Cardiac muscle cell (in vitro differentiated cells and primary cell): ENCODE measurements at places on chromosomes 6 and 20.

- DNase-seq = no peak
Observed at GRCh38 chr20:51126337-51126736, 103.4 kb upstream of the KCNG1 start.

GRCh38 chr20:10747019-10747418 lies 73.2 kb upstream of the JAG1 start:
- no peak for DNase-seq

DNA sequence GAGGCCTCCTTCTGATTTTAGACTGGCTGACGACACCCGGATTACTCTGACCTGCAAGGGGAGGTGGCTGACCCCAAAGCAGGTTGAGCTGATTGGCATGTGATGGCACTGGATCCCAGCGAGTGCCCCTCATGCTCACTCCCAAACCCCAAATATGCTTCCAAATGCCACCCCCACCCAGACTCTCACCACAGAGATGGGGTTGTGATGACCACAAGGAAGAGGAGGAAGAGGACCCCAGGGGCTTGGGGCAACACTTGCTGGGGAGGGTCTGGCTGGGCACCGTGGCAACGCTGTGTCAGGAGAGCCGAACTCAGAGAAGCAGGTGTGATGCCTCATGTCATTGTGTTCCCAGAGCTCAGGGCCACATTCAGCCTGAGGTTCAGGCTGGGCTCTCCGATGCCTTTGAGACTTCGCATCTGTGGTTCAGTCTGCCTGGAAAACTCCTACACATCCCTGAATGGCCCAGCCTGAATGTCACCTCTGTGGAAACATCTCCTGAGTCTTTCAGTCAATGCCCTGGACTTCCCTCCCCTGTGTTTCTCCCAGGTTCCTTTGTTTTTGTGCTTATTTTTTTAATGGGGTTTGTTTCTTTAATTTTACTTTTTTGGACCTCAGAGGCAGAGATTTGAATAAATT lies 169.1 kb upstream of the PMEPA1 start:
- no peak for DNase-seq

GRCh38 chr6:63805808-63806572 lies 170.4 kb downstream of the PHF3 start:
- DNase-seq = no peak

- no peak for DNase-seq
Observed at GRCh38 chr6:167803816-167804215, 22.9 kb upstream of the AFDN start.

DNA sequence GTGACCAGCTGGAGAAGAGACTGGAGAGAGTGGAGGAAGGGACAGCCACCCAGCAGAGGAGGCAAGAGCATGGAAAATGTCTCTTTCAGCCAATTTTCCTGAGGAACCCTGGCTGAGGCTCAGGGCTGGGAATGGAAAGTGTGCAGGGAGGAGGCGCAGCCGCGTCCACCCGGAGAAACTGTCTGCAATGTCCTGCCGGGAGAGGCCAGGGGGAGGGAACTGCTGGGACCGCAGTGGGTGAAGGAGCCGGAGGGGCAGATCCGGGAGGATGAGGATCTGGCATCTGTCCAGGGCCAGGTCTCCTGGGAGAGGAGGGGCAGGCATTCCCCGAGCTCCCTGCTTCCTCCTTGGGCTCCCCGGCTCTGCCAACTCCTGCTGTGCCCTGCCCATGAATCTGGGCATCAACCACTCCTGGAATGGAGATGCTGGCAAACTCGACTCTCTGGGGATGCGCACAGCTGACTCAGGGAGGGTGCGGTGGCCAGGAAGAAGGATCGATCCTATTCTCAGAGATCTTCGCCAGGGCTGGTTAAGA lies 17.4 kb upstream of the HM13 start:
- DNase-seq = no peak

GRCh38 chr6:134453792-134454510 lies 136.0 kb upstream of the SGK1 start:
- no peak for DNase-seq

- no peak for DNase-seq
Observed at GRCh38 chr6:1641343-1641885, 31.7 kb downstream of the FOXC1 start.

DNA sequence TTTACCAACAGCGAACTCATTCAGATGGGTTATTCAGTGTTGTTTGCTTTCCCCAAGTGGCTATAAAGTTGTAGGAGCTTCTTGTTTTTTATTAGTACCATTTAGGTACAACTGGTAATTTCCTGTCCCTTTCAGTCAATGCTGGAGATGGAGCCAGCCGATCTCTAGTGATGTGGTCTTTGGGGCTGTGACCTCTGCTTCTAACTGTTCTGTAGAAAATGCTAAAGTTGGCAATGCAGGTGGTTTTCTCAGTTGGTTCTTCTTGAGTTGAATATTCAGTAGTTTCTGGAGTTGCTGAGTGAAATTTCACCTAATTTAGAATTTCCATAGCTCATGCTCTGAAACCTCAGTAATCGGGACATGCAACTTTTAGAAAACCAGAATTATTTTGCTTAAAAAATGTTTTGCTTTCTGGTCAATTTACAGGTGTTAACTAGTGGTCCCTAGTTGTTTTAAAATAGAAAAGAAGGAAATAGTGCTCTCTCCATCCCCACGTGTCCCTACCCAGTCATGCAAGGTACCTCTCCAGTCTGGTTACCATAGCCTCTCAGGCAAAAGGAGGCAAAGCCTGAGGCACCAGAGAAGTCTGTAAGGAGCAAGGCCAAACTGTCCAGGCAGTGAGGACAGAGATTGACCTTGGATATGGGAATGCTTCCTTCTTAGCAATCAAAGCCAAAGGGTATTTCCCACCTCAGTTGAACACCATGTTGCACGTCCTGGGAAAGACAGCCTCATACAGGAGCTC lies 27.3 kb upstream of the GABRR1 start:
- no peak for DNase-seq

DNA sequence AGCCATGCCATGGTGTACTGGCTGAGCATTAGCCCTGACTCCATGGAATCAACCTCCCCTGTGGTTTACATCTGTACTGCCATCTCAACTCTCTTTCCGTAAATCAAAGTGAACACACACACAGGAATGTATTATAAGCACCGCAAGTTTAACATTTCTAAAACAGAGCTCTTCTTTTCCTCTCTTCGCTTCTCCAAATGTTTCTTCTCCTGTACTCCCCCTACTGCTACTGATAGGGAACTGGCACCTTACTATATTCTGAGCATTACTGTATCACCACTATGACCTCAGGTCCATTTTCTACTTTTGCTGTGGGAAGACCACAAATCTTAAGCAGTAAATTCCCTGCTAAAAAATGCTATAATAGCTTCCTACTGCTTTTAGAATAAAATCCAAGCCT lies 101.2 kb downstream of the NUS1 start:
- no peak for DNase-seq
